ENCODE measurements at places on chromosomes 1 and 21.

DNA sequence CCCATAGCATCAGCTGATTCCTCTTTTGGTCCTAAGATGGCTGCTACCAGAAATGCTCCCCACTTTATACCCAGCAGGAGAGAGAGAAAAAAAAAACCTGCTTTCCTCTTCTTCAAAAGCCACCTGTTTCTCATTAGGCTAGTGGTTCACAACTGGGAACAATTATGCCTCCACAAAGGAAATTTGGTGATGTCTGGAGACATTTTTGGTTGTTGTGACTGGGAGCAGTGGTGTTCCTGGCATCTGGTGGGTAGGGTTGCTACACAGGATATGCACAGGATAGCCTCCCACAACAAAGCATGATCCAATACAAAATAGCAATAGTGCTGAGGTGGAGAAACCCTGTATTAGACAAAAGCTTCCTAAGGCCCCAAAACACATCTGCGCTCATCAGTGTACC is 38.5 kb upstream of the SGIP1 start:
- DNase-seq: no peak

DNA sequence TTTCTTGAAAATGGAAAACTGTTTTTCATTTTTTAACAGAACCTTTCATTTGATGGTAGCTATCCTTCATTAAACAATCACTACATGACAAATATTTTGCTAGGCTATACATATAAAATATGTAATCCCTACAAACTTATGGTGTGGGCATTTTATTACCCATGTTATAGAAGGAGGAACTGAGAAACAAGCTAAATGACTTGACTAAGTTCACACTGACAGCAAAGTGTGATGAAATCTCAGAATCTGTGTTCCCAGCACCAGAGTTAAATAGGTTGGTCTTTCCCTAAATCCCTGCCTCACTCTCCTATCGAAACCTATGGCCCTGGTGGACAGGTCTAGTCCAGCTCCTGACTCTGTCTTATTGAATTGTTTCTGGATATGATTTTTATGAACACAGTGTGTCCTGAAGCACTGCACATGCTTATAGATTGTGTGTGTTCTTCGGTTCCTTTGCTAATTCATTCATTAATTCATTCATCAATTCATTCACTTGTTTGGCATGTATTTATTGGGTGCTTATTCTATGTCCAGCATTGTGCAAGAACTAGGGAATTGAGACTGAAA is 301.0 kb downstream of the GRIK1 start:
- DNase-seq: no peak

DNA sequence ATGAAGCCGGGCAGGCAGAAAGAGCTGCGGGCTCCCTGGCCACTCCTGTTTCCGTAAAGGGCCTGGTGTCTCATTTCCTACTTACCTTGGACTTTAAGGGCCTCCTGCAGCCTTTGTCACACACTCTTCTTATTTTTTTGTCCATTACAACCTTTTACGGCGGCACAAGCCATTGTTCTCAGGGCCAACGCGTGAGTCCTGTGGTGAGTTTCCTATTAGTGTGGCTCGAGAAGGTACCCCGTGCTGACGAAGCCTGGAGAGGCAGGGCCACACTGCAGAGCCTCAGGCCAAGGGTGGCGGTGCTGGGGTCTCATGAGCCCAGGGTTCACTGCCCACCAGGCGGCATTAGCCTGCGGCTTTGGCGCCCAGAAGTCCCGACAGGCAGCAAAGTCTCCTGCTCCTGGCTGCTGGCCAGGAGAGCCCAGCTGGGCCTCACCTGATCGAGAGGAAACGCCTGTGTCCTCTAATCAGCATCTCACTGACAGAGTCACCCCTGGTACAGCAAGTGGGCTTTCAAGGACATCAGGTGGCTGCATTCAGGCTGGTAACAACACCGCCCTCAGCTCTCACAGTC is 62.0 kb downstream of the SIK1 start:
- DNase-seq: no peak

DNA sequence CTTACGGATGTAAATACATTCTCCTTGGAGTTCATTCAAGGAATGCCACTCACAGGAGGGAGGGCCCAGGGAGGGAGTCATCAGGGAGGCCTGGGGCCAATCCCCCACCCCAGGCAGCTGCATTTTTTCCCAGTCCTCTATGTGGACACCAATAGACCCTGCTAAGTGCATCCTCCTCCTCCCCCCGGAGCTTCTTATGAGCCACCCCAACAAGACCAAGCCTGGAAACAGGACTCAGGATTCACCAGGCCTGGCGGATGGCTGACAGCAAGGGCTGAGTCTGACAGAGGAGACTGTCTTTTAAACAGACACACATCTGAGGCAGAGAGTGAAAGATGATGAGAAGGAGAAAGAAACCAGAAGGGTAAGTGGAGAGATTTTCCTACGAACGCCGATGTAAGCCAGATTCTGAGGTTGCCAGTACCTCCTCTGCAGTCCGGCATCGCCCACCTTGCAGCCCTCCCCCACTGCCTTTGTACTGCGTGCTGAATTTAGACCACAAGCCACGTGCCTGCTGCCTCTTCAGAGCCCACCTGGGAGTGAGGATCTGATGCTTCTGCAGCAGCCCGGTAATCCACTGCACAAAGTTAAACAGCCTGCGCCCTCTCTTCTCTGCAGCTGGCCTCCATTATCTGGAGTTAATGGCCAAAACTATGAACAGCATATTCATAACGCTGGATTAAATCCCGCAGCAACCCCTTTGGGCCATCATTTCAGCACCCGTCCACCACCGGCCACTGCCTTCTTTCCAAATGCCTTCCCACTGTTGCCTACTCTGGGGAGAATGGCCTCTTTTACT is 17.6 kb upstream of the SFPQ start:
- no peak for DNase-seq

DNA sequence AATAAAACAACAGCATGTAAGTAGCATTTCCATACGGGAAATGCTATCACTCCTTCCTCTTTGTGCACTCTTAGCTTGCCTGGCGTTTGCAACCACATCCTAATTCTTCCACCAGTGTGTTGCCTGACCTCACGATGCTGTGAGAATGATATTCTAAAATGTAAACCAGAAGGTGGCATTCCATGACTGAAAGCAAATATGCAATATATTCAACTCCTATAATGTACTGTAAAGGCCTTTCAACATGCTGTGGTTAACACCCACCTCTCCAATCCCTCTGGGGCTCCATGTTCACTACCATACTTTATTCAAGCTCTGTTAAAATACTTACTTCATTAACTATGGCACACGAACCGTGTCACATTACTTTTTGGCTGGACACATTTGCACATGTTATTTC is 420.6 kb upstream of the DEPDC1 start:
- DNase-seq: no peak

GRCh38 chr1:99472893-99473292 is 173.0 kb upstream of the PALMD start:
- DNase-seq: no peak

DNA sequence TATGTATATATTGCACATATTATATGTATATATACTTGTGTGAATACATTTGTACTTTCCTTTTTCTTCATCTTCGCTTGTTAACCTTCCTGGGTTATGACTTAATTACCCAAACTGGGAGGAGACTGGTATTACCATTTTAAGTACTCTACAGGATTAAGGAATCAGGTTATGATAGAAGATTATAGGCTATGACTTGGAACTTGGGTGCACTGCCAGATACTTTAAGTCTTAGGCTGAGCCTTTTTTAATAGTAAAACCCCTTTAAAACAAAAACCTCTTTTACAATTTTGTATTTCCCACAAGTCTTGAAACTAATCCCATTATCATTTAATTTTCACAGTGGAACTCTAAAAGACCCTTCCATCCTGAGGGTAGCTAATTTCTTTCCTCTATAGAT is 6.0 kb downstream of the BRWD1 start:
- no peak for DNase-seq

- no peak for DNase-seq
Observed at GRCh38 chr1:224588515-224588914, 27.6 kb upstream of the CNIH3 start.

GRCh38 chr1:31669786-31670592 is 25.3 kb upstream of the PEF1 start:
- no peak for DNase-seq

DNA sequence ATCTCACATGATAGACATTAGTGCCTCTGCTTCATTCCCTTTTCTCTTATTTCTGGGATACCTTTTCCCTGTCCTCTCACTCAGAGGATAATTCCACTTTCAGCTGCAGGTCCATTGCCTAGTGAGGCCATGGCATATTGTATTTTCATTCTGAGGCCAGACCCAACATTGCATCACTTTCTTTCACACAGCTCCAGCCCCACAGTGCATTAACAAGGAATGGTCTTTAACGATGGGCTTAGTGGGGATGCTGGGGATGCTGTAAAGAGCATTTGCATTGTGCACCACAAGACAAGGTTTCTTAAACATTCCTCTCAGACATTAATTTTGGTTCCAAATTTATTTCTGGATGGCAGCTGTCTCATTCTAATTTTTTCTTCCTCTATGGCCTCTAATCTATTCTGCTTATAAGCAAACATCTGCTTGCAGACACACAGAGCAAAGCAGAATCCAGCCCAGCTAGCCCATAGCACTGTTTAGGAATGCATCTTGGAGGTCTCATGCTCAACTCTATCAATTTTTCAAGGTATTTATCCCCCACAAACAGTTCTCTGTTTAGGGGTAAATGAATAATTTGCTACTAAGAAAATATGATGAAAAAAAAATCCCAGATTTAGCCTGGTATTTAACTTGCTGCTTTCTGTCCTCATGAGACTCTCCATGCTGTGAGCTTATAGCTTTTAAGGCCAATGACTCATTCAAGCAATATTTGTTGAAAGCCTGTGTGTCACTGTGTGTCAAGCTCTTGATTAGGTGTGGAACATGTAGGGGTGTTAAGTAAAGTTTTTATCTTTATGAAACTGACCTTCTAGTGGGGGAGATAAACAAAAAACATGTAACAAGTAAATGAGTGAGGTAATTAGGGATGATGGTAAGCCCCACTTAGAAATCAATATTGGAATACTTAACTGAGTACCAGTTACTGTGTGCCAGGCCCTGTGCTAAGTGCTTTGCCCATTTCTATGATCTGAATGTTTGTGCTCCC is 44.5 kb upstream of the CCDC190 start:
- DNase-seq: no peak

DNA sequence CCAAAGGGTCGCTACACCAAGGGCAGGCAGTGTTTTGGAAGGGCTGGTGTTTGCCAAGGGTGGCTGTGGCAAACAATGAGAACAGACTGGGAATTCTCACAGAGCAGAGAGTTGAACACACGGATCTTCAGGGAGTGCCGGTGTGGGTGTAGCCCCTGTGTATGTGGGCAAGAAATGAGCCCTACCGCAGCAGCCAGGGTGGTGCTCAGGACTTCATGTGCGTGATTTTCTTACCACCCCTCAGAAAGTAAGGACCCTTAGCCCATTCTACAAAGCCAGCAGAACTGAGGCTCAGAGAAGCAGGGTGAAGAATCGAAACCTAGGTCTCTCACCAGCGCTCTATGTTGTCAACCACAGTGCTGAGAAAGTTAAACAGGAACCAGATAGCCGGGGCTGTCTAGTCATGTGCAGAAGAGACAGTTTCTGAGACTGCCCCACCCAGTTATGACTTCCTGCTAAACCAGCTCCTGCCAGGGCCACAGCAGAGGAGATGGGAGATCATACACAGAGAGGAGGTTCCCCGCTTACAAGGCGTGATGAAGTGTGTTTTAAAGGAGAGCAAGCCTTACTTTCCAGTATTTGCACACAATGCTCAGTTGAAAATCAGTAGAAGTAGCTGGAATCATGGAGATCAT is 21.9 kb upstream of the MORC3 start:
- peak; percentile 41 for DNase-seq

GRCh38 chr1:74771913-74772515 is 39.1 kb downstream of the TYW3 start:
- no peak for DNase-seq

- DNase-seq: no peak
Observed at GRCh38 chr1:234111458-234112142, 207.1 kb downstream of the SLC35F3 start.

DNA sequence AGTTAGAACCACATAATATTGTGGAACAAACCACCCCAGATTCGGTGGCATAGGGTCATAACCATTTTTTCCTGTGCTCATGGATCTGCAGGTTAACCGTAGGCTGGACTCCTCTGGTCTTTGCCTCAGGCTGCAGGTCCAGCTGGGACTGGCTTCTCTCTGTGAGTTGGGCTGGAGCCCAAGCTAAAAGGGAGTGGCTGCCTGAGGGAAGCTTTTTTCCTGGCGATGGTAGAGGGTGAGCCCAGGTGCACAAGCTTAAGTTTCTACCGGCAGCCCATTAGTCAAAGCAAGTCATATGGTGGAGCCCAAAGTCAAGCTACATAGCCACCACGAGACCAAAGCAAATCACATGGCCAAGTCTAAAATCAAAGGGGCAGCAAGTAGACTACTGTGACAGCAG is 13.8 kb downstream of the EPHX4 start:
- DNase-seq: no peak

DNA sequence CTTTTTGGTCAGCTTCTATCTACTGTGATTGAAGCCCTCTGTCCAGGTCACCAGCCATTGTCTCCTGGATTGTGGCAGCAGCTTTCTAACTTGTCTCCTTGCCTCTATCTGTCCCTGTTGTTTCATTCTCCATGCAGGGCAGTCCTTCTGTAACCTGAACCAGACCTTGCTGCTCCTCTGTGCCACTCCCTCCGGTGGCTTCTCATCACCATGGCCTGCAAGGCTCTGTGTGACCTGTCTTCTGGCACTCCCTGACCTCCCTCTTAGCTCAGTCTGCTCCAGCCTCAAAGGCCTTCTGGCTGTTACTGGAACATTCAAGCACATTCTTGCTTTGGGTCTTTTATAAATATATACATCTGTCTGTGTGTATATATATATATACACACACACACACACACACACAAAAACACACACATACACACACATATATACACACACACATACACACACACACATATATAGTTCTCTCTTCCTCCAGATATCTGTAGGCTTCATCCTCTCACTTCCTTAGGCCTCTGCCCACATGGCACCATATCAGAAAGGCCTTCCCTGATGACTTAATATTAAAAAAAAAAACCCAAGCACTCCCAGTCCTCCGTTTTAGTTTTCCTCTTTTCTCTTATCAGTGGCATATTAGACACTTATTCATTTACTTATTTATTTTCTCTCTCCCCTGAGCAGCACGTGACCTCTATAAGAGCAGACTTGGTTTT is 21.2 kb upstream of the JUN start:
- DNase-seq: no peak

- DNase-seq: no peak
Observed at GRCh38 chr1:222026280-222026679, 284.4 kb upstream of the DUSP10 start.

GRCh38 chr1:25727635-25728286 is 72.2 kb upstream of the SELENON start:
- DNase-seq: no peak

DNA sequence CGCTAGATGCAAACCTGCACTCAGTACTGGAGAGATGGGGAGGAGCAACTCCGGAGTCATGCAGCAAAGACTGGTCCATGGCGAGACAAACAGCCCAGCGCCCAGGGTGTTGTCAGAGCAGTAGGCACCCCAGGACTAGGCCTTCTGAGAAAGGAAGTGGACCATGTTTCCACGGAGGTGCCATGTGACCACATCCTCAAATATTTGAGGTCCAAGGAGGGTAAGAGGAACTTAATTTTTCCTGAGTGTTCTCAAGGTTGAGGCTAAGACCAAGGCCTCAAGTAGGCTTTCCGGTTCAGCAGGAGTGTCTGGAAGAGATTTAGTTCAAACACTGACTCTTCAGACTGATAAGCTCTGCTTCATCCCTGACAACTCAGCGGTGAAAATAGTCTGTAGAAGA is 186.2 kb downstream of the RHOU start:
- no peak for DNase-seq

Data from stimulated activated CD4-positive, alpha-beta T cell treated with anti-CD3 and anti-CD28 coated beads, Interleukin-4, amount 100 ng/mL, for 48 hours (primary cell).